ENCODE measurements at places on chromosomes 12 and 14.

DNA sequence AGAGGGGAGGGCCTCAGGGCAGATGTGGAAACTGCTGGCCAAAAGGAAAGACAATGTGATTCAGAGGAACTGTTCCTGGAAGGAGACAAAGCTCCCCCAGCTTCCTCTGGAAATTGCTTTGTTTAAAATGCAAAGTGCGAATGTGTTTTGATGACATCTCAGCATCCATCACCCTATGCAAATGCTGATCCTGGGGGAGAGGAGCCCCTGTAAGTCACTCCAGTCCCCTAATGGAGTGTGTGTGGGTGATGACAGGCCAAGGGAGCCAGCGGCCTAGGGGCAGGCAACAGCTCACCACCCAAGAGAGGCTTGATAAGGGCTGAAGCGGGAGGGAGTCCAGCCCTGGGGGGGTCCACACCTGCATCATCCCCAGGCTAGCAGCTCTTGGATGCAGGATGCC is 134.2 kb downstream of the ESRRB start:
- no peak for DNase-seq

DNA sequence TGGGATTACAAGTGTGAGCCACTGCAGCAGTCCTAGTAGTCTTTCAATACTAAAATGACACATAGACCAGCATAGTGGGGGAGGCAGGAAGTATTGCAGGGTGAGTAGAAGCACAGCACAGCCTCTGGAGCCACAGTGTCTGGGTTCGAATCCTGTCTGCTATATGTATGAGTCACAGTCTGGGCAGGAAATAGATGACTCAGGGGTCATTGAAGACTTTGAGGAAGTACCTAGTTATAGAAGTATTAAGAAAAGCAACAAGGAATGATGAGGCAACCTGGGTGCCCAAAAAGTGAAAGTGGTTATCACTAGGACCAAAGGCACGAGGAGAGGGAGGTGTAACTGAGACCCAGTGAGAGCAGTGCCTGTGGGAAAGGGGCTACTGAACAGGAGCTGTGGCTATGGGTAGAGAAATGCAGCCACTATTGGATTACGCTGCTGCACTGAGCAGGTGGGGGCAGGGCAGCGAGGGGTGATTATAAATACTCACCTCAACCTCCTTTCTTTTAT is 124.0 kb downstream of the PDE3A start:
- no peak for DNase-seq

- no peak for DNase-seq
Observed at GRCh38 chr12:104653730-104654664, 197.2 kb downstream of the CHST11 start.

- DNase-seq, result no peak
Observed at GRCh38 chr12:84986586-84986985, 49.5 kb downstream of the TSPAN19 start.

- DNase-seq, result no peak
Observed at GRCh38 chr14:71187633-71188356, 280.5 kb downstream of the PCNX1 start.

DNA sequence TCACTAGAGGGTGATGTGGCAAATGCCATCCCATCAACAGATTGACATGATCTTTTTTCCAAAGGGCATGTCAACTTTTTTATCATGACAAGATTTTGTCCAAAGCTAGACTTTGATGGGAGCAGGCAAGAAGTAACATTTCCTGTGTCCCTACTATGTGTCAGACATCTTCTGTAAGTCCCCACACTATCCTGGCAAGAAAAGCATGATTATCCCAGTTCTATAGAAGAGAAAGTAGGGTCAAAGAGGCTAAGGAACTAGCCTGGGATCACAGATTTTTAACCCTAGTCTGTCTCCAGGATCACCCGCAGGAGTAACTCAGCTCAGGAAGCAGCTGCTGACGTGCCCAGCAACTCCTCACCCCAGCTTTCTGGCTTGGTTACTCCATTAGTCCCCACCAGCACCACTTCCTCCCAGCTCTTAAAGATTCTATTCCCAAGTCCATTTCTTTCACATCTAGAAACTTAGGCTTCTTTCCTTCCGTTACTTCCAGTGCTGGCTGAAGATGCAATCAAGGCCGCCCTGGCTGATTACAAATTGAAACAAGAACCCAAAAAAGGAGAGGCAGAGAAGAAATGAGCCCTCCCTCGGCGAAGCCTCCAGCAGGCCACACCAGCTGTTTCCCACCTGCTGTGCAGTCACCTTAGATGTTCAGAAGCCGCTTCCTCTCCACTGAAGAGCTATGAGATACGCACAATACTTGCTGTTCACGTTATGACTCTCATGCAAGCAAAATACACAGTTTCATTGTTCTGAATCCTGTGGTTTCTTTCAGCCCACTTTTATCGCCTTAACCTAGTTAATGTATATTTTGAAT is 6.2 kb downstream of the ISCU start:
- peak; percentile 27 for DNase-seq

DNA sequence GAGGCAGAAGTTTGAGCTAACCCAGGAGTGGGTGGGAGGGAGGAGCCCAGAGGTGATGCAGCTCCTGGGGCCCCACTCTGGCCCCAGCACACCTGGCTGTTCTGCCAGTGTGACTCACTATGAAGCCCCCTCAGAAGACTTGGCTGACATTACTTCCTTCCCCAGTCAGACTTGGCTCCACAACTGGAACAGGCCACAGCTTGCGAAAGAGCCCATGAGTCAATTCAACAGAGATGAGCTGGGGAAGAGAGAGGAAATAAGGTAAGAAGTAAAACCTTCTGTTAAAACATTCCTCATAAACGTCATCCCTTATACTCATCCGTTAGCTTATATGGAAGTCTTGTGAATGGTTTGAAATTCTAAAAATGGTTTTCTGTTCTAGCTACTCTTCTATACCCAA is 245.9 kb downstream of the ADAMTS20 start:
- DNase-seq, result no peak

GRCh38 chr14:97021001-97021400 is 223.8 kb downstream of the VRK1 start:
- no peak for DNase-seq

GRCh38 chr14:103870891-103871595 is 23.7 kb upstream of the PPP1R13B start:
- no peak for DNase-seq

- DNase-seq, result no peak
Observed at GRCh38 chr12:126936181-126936851, 1330.7 kb upstream of the TMEM132C start.

DNA sequence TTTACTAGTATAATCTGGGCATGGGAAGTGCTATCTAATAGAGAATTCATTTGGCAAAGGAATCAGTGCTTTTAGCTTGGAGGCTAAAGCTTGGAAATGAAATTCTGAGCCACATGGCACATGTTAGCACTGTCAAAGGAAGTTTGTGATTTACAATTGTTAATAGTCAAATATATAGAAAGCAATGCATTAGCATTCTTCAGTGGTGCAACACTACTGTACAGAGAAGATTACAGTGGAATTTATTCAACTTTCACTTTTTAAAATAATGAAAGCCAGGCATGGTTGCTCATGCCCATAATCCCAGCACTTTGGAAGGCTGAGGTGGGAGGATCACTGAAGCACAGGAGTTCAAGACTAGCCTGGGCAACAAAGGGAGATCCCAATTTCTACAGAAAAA is 45.9 kb downstream of the PAX9 start:
- no peak for DNase-seq

DNA sequence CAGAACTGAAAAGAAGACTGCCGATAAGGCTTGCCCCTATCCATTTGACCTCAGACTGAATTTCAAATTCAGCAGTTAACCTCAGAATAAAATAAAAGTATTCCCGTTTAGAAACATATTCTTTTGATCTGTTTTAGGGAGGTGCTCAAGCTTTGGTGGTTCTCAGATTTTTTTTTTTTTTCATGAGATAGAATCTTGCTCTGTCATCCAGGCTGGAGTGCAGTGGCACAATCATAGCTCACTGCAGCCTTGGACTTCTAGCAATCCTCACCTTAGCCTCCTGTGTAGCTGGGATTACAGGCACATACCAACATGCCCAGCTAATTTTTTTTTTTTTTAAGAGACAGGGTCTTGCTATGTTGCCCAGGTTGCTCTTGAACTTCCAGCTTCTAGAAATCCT is 15.5 kb downstream of the AEBP2 start:
- DNase-seq, result no peak

GRCh38 chr12:573232-573631 is 90.0 kb downstream of the NINJ2 start:
- DNase-seq, result no peak

DNA sequence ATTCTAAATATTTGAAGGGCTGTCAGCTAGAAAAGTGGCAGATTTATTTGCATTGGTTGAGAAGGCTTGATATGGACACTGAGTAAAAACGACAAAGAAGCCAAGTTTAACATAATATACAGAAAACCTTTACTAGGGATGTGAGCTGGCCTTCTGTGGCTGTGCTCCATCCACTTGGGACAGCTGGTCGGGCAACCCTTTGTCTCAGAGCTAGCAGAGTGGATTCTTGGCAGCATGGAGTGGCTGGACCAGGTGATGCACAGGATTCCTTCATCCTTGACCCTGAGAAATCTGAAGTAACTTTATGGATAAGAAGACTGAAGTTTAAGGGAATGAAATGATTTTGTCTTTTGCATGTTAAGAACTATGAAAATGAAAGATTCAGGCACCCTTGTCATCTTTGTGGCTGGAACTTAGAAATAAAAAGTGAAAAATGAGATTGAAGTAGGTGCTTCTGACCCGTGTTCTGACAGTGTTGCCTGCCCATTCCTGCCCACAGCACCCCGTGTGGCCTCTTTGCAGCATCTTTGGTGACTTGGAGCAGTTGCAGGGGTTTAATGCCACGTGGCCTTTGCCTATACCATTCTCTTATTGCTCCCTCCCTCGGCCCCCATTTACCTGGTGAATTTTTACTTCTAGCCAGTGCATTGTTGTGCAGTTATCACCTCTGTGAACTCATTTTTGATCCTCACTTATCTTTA is 32.6 kb downstream of the PELI2 start:
- no peak for DNase-seq

GRCh38 chr12:131808744-131809371 is 19.3 kb upstream of the MMP17 start:
- DNase-seq, result peak; percentile 10

- DNase-seq, result no peak
Observed at GRCh38 chr14:101187816-101188570, 284.5 kb upstream of the RTL1 start.

DNA sequence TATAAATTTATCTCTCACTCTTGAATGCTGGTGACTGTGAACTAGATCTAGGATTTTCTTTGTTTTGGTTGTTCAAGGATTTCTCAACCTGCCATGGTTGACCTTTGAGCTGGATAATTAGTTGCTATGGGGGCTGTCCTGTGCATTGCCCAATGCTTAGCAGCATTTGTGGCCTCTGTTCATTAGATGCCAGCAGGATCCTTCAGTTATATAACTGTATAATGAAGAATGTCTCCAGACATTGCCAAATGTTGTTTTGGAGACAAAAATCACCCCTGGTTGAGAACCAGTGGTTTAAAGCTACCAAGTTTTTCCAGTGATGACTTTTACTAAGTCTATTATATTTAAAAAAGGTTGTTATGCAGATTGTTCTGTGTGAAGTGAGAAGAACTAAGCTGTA is 147.9 kb upstream of the STXBP6 start:
- no peak for DNase-seq

- no peak for DNase-seq
Observed at GRCh38 chr12:130795906-130796305, 43.1 kb downstream of the STX2 start.

GRCh38 chr14:22822571-22823098 is 7.1 kb upstream of the MRPL52 start:
- peak; percentile 11 for DNase-seq

GRCh38 chr14:64444984-64445845 is 20.1 kb upstream of the AKAP5 start:
- DNase-seq, result no peak

DNA sequence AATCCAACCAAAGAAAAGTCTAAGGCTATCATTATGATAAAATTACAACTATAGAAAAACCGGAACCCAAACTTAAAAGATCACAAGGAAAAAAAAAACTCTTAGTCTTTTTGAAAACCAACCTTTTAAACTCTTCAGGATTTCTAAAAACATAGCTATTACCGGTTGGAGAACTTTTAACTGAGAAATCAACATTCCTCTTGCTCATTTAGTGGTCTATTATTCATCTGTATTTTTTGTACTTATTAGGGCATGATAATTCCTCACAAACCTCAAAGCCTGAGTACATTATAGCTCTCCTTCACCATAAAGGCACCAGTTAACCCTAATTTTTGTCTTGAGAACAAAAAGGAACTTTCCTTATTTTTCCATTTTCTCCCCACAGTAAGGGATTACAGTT is 10.4 kb downstream of the LUM start:
- no peak for DNase-seq

GRCh38 chr12:113582521-113583218 is 111.0 kb upstream of the LHX5 start:
- no peak for DNase-seq

DNA sequence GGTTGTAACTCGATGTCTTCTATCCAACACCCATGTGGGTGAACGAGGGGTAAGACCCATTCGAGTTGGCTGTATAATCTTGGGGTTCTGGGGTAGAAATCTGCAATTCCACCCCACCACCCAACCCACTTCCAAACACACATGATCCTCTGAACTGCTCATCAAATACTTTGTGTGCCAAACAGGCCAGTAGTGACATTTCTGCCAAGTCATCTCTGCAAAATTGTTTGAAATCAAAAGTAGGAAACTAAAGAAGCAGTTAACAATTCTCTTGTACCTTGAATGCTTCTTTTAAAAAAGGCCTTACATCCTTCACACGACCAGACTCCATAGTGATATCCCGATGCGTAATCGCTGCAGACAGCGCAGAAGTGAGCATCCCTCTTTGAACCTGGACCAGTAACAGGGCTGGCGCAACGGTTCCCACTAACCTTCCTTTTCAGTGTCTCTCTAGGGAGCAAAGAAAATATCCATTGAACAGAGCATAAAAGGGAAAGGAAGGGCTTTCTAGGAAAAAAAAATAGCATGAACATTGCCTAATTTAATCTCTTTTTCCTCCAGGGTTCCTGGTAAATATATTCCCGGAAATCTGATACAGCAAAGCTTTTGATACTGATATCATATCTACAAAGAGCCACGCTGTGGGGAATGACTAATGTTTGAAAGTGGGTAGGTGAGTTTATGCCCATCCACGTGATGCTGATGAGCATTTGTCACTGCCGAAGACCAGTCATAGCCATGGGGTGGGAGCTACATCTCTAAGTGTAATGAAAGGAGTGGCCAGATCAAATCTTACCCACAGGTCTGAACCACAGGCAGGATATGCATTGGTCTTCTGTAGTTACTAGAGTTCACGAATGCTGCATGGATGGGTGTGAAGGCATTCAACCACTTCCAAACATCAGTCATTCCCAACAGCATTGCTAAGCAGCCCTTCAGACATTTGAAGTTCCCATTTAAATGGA is 14.2 kb downstream of the ESR2 start:
- DNase-seq, result no peak

GRCh38 chr14:38517426-38517825 is 261.5 kb upstream of the CLEC14A start:
- DNase-seq, result no peak

GRCh38 chr12:83210933-83211332 is 524.2 kb downstream of the TMTC2 start:
- no peak for DNase-seq

DNA sequence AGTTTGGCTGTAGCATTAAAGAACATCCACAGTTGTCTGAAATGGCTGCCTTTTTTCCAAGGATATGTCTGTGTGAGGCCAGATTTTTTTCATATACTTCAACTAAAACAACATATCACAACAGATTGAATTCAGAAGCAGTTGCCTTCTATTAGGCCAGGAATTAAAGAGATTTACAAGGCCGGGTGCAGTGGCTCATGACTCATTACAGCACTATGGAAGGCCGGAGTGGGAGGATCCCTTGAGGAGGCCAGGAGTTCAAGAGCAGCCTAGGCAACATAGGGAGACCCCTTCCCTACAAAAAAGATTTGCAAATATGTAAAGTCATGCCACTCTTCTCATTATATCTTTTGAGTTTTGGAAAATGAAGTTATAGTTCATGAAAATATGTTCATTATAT is 108.6 kb downstream of the KTN1 start:
- DNase-seq, result no peak
